ENCODE measurements at places on chromosomes 1 and 21.

DNA sequence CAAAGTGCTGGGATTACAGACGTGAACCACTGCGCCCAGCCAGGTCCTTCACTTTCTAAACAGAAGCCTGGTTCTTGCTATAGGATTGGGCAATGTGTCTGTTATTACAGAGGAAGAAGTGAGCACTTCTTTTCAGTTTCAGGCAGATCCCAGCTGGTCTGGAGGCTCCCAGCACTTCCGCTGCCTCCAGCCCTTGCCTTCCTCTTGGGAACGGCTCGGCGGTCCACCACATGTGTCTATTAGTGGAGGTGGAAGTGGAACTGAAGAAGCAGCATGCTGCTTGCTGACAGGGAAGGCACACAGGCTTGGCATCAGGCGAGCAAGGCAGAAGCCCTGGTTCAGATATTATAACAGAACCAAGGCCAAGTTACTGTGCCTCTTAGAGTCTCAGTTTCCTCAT, 17.0 kb downstream of the MKNK1 start:
- DNase-seq = no peak

GRCh38 chr1:153293480-153293775, 19.3 kb downstream of the PGLYRP3 start:
- DNase-seq = no peak

DNA sequence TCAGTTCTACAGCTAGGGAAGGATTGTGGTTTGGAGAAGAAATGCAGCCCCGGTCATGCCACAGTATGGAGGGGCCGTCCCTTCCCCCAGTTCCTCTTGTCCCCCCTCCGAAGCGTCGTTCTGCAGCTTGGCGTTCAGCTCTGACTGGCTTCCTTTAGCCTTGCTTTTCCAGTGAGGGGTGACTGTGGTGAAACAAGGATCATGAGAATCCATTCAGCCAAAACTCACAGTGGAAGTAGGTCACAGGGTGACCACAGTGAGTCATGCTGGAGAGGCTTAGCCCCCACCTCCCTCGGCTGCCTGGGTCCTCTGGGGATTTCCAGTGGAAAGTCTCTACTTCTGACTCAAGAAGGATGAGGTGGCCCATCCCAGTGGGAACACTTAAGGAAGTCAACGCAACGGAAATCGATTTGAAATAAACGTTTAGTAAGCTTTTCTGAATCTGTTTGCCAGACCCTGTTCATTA, 37.3 kb upstream of the COL6A2 start:
- no peak for DNase-seq

GRCh38 chr1:47030170-47030805, 6.8 kb downstream of the CYP4X1 start:
- DNase-seq = no peak

- DNase-seq = no peak
Observed at GRCh38 chr1:55987491-55988249, 591.7 kb downstream of the PLPP3 start.

- no peak for DNase-seq
Observed at GRCh38 chr1:209076688-209077087, 506.8 kb upstream of the CAMK1G start.

GRCh38 chr1:162200096-162200847, 130.8 kb downstream of the NOS1AP start:
- no peak for DNase-seq

- DNase-seq = no peak
Observed at GRCh38 chr1:198275597-198275996, 118.8 kb downstream of the NEK7 start.

DNA sequence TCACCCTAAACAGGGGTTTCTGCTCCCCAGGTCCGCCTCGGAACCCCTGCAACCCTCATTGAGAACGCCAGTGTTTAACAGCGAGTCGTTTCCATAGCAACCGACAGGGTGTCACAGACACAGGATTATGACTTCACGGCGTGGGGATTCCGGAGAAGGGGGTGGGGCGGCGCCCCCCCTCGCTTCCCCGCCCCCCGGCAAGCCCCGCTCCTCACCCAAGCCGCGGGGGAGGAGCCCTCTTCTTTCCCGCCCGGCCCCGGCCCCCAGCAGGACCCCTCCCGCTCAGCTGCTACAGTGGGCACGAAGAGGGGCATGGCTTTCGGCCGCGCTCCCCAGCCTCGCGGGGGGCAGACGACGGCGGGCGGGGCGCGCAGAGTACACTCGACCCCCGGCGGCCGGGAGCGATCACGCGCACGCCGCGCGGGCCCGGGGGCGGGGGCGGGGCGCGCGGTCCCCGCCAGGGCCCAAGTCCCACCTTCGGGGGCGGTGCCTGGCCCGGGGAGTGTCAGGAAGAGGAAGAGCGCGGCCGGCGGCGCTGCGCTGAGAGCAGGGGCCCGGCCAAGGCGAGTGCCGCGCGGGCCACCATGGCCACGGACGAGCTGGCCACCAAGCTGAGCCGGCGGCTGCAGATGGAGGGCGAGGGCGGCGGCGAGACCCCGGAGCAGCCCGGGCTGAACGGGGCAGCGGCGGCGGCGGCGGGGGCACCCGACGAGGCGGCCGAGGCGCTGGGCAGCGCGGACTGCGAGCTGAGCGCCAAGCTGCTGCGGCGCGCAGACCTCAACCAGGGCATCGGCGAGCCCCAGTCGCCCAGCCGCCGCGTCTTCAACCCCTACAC, at the start of gene EFHD2:
TSS of gene EFHD2 (plus strand) at position 501 of the 835 bp plus-strand sequence. CDS start at position 585, 84 bp downstream.
- DNase-seq = peak; percentile 69

GRCh38 chr1:225677350-225678124, 24.6 kb upstream of the ENAH start:
- no peak for DNase-seq

- no peak for DNase-seq
Observed at GRCh38 chr1:209229494-209230061, 353.9 kb upstream of the CAMK1G start.

- DNase-seq = no peak
Observed at GRCh38 chr1:209882942-209883340, 55.1 kb upstream of the SYT14 start.

- no peak for DNase-seq
Observed at GRCh38 chr1:12692967-12693782, 22.7 kb upstream of the AADACL3 start.

DNA sequence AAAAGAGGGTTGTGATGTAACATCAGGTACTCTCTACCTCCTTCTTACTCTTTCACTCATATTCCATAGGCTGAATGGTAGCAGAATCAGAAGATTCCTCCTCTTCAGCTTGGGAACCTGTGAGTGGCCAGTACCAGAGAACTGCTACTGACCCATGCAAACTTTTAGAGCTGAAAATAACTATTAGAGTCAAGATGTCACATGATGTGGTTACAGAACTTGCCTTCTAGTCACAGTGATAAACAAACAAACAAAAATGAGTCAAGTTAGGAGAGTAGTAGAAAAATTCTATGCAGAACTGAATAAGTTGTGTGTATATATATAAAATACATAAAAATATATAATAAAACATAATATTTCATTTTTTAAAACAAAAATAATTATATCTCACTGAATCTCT, 47.6 kb upstream of the RGS1 start:
- DNase-seq = no peak

DNA sequence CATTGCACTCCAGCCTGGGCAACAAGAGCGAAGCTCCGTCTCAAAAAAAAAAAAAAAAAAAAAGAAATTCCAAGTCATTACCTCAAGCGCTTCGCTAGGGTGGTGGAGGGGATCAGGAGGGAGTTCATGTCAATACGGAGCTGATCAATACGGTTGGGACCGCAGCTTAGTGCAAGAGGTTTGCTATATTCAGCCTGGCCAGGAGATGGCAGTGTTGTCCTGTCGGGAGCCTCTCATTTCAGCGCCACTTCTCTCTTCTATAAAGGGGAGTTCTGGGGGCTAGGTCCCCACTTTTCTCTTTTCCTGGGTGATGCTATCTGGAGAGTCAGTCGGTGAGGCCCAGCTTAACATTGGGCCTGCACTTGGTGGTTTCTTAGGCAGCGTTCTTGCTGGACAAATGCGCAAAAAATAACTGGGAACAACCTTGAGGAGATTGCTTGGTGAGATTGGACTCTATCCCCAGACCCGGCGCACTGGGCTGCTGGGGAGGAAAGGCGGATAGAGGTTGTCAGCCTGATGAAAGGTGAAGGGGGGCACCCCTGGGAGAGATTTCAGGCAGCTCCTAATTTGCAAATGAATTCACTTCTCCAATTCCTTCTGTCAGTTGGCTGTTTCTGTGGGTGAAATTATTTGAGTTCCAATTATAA, 40.4 kb downstream of the KIAA0040 start:
- peak; percentile 48 for DNase-seq

GRCh38 chr1:11470912-11471311, 8.0 kb upstream of the DISP3 start:
- no peak for DNase-seq

GRCh38 chr1:66940981-66941380, 16.2 kb downstream of the MIER1 start:
- no peak for DNase-seq

- DNase-seq = no peak
Observed at GRCh38 chr1:110309767-110310166, 29.4 kb upstream of the RBM15 start.

GRCh38 chr1:93729502-93729901, 47.9 kb upstream of the BCAR3 start:
- DNase-seq = no peak

- no peak for DNase-seq
Observed at GRCh38 chr1:36007741-36008140, 76.2 kb upstream of the TEKT2 start.

DNA sequence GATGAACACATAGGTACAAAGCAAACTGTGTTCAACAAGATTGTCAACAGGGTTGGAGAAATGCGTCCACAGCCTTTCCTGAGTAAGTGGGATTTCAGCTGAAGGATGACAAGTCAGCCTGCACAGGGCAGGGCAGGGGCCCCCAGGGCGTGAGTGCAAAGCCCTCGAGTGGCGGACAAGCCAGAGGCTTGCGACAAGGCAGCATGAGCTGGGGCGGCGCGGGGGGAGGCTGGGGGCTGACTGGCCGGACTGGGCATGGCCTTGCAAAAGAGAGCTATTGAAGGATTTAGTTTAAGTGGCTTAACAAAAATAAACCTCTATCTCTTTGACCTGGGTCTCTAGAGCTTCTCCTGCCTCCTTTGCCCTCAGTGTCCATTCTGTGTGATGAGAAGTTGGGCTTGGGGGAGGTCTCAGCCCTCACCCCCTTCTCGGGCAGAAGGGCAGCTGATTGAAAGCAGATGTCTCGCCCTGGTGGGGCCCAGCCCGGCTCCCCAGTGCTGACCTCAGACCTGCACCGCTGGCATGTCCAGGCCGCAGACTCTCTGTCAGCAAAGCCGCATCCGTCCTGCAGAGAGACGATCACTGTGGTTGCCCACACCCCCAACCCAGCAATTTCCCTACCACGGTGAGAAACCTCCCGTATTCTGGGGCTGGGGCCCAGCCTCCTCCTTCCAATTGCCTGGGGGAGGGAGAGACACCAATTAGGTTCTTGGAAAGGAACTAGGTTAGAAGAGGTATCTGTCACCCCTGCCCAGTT, 24.3 kb upstream of the EPS8L3 start:
- DNase-seq = no peak

DNA sequence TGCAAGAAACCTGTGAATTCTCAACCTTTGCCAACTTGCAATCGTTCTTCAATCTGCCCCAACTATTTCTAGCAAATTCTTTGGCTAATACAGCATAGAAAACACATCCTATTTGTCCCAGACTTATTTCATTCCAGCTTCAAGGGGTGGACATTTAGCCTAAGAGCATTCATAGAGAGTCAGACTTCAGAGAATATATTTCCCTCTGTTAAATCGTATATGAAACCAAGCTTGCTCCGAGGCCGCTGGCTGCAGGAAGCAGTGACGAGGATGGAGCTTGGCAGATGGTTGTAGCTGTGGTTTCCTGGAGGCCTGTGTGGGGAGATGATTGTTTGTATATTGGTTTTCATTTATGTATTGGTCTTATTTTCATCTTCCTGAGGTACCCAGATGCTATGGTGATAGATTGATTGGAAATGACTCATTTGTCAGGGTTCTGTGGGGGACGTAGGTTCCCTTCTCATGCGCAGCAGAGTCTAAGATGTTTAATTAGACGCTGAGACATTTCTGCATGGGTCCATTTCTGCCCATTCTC, 26.1 kb downstream of the MAN1C1 start:
- peak; percentile 22 for DNase-seq

DNA sequence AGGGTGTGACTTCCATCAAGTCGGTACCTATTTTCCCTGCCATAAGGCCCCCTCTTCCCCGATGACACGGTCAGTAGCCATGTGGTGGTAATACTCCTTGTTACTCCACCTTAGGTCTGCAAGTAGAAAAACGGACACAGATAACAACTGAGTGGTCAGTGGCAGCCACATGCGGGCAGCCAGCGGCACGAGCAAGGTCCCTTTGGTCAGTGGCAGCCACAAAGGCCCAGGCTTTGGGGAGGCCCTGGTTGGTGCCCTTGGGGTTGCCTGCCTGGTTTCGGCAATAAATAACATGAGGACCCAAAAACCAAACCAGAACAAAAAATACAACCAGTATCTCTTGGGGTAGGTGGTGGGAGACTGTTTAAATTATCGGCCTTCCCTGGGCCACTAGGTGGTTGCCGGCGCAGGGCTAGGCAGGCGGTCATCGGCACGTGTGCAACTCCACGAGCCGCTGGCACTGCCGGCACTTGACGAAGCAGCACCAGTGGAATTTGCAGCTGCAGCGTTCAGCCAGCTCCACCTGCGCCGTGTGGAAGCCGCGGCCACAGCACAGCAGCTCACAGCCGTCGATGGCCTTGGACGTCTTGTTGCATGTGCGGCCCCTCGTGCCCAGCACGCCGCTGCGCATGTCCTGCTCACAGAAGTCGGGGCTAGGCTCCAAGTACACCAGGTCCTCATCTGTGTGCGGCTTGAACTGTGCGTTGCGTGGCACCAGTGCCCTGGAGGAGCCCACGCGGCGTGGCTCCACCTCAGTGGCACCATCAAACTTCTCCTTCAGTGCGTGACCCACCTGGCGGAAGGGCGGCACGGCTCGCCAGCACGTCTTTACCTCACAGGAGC, 23.1 kb downstream of the WNT4 start:
- DNase-seq = no peak

GRCh38 chr21:34987501-34988072, 61.5 kb downstream of the RUNX1 start:
- no peak for DNase-seq

DNA sequence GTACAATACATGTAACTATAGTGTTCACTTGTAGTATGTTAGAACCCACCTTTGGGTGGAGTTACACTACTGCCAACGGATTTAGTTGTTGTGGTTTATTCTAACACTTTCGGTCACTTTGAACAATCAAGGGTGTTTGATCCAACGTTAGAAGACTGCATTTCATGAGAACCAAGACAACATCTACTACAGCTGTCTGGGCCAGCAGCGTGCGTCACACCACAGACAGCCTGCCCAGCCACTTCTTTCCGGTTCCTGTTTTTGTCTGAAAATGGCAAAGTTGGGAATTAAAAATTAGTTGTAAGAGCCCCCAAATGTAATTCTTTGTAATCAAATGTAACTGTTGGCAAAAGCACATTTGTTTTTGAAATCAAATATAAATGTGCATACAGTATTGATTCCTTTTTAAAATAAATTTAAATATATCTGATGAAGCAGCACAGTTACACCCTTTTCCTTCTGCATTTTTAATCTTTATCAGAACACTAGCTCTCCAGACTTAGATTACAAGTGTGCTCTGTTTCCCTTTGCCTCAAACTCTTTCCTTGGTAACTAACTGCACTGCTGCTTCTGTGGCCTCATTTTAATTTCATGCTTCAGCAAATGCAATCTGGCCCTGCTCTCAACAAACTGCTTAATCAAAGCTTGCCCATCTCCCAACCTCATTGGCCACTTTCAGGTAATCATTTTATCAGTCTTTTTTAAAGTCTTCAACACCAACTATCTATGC, 86.6 kb upstream of the DPH5 start:
- peak; percentile 43 for DNase-seq
